Activated naive CD4-positive, alpha-beta T cell treated with anti-CD3 and anti-CD28 coated beads, Interleukin-2, amount 50 U/mL, for 16 hours (primary cell): ENCODE measurements at places on chromosomes 11 and 22.

GRCh38 chr22:32587449-32587848 lies 112.8 kb downstream of the FBXO7 start:
- DNase-seq, result no peak

GRCh38 chr11:69997352-69997751 lies 80.8 kb upstream of the ANO1 start:
- DNase-seq, result no peak

DNA sequence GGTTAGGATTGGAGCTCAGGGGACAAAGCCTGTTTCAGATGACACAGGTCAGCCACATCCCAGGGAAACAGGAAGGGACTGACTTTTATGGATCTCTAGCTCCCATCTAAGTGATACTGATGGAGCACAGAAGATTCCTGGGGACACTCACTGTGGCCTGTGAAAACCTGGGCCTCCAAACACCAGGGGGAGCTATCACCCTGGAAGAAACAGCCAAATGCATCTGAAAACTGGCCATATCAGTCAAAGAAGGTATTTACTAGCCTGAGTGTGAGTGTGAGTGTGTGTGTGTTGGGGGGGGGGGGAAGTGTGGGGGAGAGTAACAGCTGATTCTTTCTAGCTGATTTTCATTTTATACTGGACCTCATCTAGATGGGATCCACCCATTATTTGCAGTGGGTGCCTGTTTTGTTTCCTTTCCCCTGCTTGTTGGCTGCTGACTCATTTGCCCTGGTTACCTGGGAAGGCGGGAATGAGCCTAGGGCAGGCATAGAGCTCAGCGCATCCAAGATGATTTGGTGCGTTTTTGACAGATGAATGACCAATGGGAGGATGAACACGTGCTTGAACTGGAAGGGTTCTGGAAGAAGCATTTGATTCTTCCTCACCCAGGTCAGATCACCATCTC lies 284.0 kb downstream of the KIRREL3 start:
- no peak for DNase-seq

DNA sequence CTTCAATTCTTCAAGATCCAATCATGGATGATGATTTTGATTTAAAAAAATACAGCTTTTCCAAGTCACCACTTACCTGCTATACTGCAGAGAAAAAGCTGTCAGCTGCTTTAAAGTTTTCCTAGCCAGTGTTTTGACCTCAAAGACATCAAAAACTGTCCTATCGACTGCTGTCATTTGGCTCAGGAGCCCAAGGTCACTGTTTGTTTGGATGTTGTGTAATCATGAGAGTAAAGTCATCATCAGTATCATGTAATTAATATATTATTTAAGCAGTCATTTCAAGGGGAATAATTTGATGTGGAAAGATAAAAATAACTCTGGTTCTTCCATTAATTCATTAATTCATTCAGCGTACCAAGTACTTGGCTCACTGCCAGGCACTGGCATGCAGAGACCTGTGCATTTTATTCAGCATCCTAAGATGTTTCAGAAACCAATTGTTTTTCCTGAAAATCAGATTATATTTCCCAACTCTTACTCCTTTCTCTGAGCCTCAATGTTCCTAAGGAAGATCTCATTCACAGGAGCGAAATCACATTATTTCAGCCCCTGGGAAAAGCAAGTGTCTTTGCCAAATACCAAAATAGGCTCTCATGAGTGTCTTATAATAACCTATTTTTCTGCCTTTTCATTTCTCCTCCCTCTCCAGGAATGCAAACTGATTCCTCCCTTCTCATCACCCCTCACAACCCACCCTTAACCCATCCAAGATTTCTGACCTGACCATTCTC lies 59.9 kb downstream of the SLC1A2 start:
- no peak for DNase-seq

DNA sequence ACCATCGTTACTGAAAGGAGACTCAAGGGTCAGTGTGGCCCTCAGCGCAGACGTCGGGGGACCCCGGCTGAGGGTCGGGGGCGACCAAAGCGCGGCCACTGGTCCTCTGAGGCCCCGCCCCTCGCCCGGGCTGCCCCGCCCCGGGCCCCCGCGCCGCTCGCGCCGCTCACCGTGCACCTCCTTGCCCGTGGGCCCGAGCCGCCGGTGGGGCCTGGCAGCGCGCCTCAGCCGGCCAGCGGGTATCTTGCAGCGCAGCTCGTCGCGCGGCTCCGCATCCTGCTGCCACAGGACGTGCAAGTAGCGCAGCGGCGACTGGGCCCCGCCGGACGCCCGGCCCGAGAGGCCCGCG lies 419 bp downstream of the ANKRD54 start:
- DNase-seq, result peak; percentile 59

DNA sequence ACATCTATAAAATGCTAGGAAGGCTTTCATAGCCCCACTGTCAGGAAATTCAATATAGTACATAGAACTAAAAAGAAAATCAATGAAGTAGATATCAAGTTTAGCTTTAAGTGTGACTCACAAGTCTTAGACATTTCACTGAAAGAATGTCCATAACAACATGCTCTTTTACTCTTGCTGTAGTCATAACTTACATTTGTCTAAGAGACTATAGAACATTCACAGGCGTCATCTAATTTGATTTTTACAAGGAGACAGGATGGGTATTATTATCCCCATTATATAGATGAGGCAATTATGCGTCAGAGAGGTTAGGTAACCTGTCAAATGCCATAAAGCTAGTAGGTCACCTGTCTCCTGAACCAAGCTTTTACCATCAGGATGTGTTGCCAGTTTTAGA lies 36.9 kb downstream of the BDNF start:
- no peak for DNase-seq

DNA sequence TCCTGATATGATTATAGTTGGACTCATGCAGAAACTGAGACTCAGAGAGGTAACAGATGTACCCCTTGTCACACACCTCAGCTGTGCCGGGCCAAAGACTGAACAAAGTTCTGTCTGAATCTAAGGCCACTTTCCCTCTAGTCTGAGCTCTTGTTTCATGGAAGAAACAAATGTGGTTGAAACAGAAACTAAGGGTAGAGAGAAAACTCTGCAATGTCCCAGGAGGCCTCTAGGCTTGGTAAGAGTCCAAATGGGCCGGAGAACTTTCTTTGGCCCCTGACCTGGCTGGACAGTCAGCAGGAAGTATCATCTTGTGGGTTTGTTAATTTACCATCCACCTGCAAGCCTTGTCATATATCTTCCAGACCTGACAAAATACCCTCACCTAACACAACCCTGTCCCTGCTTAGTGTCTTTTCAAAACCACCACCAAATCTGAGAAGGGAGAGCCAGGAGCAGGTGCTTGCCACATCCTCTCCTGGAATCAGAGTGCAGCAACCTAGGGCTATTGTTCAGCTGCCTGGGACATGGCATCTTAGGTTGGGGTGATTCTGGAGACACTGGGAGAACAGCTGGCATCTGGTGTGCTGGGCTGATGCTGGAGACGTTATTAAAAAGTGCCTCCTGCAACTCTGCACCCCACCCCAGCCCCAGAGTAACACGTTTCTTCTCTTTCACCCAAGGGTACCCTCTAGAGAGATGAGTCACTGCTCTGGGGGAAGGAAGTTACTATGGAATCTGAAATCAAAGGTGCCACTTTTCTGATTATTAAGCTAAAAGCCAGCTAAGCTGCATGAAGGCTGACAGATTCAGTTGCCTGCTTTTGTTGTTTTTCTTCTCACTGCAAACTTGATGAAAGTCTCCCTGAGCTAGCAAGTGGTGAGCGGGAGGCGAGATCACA lies 126.3 kb upstream of the TIMP3 start:
- no peak for DNase-seq

DNA sequence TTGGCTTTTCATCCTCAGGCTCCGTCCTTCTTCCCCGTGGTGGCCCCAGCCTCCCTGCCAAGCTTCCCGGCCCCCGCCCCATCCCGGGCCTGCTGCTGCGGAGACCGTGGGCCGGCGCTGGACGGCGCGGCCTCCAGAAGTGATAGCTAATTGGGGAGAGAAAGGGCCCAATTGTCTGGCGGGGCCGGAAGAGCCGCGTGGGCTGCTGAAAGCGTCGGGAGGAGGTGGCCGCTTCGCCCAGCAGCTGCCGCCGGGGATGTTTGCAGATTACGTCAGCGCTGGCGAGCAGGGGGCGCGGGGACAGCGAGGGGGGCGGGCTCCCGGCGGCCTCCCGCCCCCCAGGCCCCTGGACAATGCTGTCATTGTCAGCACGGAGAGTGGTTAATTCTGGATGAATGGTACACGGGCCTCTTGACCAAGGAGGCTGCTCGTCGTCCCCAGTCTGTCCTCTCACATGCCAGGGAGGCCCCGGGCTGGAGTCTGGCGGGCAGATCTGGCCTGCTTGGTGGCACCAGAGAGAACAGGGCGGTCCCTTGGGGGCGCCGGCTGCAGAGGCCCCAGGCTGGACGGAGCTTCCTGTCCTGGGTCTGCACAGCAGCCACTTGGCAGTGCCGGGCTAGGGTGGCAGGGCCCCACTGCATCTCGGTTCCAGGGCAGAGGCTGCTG lies 1.6 kb downstream of the SMIM38 start:
- DNase-seq, result no peak

DNA sequence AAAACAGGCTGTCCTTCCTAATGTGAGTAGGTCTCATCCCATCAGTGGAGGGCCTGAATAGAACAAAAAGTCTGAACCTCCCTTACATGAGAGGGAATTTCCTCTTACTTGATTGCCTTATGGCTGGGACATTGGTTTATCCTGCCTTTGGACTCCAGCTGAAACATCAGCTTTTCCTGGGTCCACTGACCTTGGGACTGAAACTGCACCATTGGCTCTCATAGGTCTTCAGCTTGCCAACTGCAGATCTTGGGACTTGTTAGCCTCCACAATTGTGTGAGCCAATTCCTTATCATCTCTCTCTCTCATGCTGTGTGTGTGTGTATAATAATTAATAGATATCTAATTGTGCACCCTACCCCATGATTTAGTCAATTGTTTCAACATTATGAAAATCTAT lies 375.3 kb upstream of the DDI1 start:
- DNase-seq, result no peak

DNA sequence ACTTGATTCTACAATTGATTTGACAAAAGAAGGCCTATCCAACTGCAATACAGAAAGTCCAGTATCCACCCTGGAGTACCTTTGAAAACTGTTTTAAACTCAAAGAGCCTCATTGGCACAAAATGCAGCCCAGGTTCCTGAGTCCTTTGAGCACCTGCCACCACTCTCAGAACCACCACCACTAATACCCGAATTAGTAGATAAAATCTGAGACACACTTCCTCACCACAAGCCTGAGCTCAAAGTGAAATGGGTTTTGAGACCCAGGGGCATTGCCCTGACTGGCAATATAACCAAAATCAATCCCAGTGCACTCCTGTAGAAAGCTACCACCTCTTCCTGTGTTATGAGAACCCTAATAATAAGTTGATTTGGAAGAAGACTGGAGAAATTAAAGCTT lies 215.7 kb downstream of the CSNK2A3 start:
- DNase-seq, result no peak

- DNase-seq, result no peak
Measured at GRCh38 chr11:32172041-32172847, 81.4 kb downstream of the RCN1 start.

- DNase-seq, result no peak
Measured at GRCh38 chr11:108562746-108563581, 30.6 kb downstream of the EXPH5 start.

DNA sequence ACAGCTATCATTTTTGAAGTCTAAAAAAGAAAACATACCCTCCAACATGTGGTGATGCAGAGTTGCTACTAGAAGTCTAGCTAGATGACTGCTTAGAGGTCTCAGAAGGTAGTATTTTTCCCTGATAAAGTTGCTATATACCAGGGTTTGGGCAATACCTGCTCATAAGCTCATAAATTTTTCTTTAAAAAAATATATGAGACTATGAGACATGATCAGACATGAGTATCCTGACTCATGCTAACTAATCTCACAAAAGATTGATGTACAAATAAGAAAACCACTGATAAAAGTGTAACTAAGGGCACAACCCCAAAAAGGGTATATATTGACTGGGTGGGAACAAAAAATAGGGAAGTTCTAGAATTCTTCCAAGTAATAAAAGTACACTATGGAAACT lies 740.9 kb downstream of the METTL15 start:
- no peak for DNase-seq

- no peak for DNase-seq
Measured at GRCh38 chr11:116446048-116446941, 326.5 kb downstream of the BUD13 start.

DNA sequence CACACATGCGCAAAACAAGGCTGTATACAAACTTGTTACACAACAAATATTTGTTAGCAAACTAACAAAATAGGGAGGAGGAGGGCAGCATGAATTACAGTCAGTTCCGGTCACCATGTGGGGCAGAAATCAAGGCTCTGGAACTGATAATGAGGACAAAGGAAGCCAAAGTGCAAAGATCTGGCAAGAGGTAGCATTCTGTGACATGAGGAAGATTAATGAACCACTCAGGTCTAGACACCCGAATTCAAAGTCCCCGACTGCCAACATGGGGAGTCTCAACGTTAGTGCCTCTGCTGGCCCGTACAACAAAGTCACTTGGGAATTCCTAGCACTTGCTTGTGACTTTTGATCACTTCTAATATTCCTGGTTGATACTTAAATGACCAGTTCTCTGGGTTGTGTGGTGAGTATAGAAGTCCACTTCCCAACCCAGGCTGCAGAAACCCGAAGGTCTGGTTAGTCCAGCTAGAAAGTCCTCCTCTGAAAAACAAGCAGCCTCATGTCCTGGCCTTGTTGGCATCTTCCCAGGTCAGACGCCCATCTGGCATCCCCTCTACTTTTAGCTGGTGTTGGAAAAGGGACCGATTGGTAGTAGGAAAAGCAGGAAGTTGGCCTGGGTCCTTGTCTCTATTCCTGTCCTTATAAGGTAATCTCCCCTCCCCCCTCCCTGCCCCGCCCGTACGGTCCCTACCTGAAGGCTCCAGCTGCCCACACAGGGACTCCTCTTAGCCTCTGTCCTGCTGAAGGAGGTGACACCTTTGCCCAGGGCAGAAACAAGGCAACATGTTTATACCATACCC lies 1.6 kb downstream of the SUN2 start:
- no peak for DNase-seq
